ENCODE measurements at places on chromosomes 3 and 15.
A peak's percentile ranks its signal among the peaks of the same experiment; 100 is the strongest.

- no peak for DNase-seq
Observed at GRCh38 chr15:68407141-68407885, 24.6 kb downstream of the ITGA11 start.

DNA sequence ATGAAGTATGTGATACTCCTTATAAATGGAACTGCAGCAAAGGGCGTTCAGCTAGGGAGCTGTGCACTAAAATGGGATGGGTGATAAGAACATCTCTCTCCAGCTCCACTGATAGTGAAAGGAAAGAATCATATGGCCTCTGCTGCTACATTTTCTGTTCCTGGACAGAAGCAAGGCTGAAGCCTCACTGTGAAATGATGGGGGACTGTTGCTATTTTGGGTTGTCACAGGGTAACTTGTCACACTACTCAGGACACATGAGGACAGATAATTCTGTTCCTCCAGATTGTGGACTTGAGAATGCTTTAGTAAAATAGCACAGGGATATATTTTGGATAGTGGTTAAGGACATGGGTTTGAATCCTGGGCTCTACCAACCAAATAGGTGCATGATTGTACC lies 423.6 kb downstream of the FHIT start:
- DNase-seq, result no peak

- no peak for DNase-seq
Observed at GRCh38 chr15:44775953-44776352, 39.6 kb downstream of the TRIM69 start.

DNA sequence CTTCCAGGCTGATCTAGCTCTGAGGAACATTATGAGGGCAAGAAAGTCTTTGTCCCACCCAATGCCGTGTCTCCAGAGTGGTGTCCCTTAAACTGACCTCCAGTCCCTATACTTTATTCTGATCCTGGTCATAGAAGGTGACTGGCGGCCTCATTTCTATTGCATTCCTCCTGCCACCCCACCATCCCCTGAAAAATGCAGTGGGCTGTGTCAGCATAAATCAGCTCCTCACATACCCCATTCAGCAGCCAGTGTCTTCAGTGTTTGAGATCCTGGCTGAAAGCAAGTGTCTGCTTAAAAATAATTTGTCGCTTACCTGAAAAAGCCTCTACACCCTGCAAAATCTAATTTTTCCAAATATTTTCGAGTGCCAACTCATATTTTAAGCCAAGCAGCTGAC lies 346.1 kb downstream of the FEZF2 start:
- no peak for DNase-seq

DNA sequence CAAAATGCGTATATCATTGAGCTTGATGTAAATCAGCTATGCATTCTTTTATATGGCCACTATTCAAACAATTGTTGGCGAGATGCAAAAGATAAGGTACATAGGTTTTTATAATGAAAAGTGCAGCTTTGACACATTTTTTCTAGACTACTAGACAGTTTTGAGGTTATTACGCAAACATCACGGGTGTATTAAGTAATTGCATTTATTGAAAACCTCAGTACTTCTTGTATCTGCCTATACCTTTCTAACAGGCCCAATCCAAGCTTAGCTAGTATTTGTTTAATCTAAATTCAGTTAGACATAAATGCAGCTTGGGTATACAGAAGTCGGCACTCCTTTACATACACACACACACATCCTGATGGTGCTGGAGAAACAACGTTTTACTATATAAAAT lies 2.7 kb downstream of the SPESP1 start:
- DNase-seq, result no peak

- no peak for DNase-seq
Observed at GRCh38 chr3:11655196-11655928, 11.6 kb upstream of the VGLL4 start.

DNA sequence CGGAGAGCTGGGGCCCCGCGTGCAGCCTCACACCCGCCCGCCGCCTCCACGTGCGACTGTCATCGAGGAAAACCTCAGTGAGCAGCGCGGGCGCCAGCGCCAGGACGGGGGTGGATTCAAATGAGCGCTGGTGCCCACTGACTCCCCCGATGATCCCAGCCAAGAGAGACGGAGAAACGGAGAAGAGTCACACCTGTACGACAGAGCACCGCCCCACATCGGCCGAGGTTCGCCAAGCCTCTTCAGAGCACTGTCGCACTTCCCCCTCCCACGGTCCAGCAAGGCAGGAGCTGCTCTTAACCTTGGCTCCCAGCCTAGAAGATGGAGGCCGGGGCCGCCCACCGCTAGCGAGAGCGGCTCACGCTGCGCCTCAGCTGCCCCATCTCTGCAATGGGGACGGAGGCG lies 130.9 kb upstream of the IQSEC1 start:
- no peak for DNase-seq

- DNase-seq, result no peak
Observed at GRCh38 chr3:129040039-129040336, 20.6 kb upstream of the GP9 start.

DNA sequence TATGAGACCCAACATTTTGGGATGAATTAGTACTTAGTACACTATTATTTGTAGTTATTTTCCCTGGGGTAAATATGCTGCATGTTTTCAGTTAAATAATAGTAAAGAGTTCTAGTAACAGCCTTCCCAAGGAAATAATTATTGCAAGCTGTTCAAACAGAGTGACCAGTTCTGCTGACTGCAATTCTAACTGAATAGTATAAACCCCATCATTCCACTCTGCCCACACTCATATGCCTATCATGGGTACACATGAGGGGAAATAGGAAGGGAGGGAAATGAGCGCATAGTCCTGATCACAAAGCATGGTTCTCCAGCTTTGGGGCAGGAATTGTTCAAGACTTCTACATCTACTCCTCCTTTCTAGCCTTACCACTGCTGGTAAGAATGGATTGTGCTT lies 18.7 kb downstream of the UQCC5 start:
- DNase-seq, result no peak

- DNase-seq, result no peak
Observed at GRCh38 chr3:60045686-60046085, 995.9 kb upstream of the CFAP20DC start.

DNA sequence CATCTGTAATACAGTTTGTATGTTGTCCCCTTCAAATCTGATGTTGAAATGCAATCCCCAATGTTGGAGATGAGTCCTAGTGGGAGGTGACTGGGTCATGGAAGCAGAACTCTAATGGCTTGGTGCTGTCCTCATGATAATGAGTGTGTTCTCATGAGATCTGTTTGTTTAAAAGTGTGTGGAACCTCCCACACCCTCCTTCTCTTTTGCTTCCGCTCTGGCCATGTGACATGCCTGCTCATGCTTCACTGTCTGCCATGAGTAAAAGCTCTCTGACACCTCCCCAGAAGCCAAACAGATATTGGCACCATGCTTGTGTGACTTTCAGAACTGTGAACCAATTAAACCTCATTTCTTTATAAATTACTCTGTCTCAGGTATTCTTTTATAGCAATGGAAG lies 794.0 kb upstream of the CFAP20DC start:
- DNase-seq, result no peak

- no peak for DNase-seq
Observed at GRCh38 chr15:36406911-36407310, 172.5 kb upstream of the CDIN1 start.

- no peak for DNase-seq
Observed at GRCh38 chr3:194379231-194379630, 9.7 kb upstream of the LRRC15 start.

GRCh38 chr3:172448661-172449465 lies 607 bp upstream of the GHSR start:
- DNase-seq, result no peak

- DNase-seq, result no peak
Observed at GRCh38 chr15:82871358-82871757, 61.9 kb downstream of the WHAMM start.

DNA sequence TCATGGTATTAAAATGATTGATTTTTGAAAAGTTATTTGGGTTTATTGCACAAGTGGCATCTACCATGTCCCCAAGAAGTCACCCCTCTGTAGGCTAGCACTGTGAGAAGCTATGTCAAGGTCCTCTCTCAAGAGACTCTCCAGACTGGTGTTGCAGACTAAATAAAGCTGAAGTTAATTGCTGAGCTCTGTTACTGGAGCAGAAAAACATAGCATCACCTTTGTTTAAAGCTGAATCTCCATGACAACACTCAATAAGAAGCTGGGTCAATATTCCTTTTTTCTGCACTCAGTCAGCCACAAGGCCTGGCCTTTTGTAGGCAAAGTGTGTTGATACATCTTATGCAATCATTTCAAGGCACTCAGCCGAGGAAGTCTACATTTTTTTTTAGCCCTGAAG lies 806.6 kb upstream of the LMCD1 start:
- DNase-seq, result no peak

DNA sequence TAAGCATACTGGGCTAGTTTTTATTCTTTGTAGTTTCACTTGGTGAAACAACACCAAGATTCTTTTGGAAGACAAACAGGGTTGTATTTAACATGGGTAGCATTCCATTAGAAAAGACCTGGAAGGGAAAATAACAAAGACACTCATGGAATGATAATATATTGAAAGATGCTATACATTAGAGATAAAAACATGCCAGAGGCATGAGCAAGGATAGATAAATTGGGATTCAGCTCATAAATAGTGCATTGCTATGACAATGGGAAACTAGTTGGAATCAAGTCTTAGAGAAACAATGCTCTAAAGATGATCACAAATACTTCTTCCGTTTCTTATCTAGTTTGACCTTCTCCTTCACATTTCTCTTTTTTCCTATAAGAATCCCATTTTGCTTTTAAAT lies 677.4 kb downstream of the ZNF385D start:
- no peak for DNase-seq

- DNase-seq, result no peak
Observed at GRCh38 chr15:28914046-28914445, 28.3 kb downstream of the APBA2 start.

DNA sequence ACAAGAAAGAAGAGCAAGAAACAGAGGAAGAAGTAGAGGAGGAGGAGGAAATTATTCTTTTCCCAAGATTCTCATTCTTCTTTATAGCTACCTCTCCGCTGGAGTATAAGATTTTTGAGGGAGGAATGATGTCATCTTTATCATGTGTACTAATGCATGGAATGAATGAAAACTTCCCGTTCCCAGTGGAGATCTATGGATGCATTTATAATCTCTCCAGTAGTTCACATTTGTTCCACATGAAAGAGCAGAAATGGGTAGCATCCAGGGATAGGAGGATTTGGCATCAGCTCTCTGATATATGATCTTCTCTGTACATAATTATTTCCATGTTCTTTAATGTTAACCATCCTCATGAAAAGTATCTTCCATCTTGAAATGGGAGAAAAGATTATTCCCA lies 244.4 kb downstream of the ADAMTSL3 start:
- no peak for DNase-seq

GRCh38 chr3:140258222-140258724 lies 323.3 kb downstream of the CLSTN2 start:
- DNase-seq, result no peak

GRCh38 chr3:126197854-126198584 lies 17.6 kb upstream of the ALDH1L1 start:
- DNase-seq, result peak; percentile 54

DNA sequence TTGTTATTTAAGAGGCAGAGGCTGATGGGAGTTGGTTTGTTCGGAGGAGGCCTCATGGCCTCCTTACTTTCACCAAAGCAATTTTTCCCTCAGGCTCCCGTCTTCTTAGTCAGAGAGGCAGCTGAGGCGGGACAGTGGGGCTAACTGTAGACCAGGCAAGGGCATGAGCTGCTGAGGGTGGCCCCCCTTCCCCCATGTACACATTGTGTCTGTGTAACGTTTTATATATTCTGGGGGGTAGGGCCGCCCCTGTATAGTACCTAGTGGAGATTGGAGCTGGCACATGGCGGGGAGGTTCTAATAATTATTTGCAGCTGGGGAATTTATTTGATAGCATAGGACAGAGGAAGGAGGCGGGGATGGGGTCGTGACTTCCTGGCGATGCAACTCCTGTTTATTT lies 35.1 kb downstream of the NGRN start:
- DNase-seq, result no peak

DNA sequence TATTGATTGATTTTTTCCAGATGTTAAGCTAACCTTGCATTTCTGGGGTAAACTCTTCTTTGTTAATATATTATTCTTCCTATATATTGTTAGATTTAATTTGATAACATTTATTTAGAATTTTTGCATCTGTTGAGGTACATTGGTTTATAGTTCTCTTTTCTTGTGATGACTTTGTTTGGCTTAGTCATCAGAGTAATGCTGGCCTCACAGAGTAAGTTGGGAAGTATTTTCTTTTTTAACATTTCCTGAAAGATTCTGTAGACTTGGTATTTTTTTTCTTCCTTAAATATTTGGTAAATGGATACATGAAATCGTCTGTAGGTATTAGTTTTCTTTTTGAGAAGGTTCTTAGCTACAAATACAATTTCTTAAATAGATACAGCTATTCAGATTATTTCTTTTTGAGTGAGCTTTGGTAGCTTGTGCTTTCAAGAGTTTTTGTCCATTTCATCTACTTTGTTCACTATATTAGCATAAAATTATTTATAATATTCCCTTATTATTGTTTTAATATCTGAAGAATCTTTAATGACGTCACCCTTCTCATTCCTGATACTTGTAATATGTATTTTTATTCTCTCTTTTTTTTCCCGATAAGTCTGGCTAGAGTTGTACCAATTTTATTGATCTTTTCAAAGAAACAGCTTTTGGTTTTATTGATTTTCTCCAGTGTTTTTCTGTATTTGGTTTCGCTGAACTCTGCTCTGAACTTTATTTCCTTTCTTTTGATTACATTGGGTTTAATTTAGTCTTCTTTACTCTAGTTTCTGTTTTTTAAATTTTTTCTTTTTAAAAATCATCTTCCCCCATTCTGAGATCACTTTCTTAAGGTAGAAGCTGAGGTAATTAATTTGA lies 6.5 kb upstream of the HPS3 start:
- no peak for DNase-seq

DNA sequence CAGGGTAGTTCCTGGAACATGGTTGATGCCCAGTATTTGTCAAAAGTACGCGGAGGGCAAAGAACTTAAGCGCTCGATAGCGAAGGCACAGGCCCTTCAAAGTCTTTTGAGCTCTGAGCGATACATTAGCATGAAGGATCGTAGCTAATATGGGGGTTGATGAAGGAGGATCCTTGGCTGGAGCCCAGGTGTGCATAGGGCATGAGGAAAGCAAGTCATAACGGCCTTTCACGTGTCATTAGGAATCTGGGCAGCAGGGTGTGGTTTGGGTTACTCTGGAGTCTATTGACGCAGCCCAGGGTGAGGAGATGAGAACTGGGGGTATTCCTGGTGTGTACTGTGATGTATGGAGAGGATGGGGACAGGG lies 31.7 kb downstream of the SPINK8 start:
- peak; percentile 16 for DNase-seq

DNA sequence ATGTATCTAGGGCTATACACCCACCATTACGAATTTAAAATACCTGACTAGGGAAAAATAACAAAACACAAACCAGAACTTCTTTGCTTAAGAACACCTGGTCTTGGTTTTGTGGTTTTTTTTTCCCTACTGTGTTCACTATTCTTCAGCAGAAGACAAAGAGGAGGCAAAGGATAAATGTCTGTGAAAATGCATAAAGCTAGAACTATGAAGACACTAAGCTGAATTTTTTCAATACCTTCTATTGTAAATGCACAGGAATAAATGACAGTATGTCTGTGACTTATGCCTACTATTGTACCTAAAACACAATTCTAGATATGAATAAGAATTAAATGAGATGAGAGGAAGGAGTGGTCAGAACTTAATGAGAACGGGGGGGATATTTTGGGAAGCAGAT lies 86.9 kb downstream of the TBL1XR1 start:
- no peak for DNase-seq

Measured in activated T-cell treated with anti-CD3 and anti-CD28 coated beads for 24 hours (primary cell).